Brain microvascular endothelial cell (primary cell): ENCODE measurements at places on chromosomes 6 and 20.

GRCh38 chr6:139858429-139858828, 484.0 kb upstream of the CITED2 start:
- no peak for DNase-seq

DNA sequence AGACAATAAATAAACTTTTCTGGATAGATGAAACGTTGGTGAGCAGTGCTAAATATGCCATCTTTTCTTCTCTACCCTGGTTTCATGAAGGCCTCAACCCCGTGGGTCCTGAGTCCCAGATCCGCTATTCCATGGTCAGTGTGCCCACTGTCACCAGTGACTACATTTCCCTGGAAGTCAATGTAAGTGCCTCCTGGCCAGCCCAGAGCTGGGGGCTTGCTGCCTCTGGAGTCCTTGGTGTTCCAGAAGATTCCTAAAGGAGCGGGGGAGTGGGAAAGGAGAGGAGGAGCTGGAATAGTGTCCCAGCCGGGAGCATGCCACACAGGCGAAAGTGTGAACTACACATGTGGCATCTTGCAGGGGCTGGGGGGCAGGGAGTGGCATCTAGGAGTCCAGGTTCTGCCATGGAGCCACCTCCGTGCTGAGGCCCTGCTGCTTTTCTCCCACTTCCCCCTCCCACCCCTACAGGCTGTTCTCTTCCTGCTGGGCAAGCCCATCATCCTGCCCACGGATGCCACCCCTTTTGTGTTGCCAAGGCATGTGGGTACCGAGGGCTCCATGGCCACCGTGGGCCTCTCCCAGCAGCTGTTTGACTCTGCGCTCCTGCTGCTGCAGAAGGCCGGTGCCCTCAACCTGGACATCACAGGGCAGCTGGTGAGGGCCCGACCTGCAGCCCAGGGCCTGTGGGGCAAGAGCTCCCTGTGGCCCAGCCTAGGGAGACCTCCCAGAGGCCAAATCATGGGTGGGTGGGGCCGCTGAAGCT, 10.8 kb downstream of the BPIFB2 start:
- no peak for DNase-seq

DNA sequence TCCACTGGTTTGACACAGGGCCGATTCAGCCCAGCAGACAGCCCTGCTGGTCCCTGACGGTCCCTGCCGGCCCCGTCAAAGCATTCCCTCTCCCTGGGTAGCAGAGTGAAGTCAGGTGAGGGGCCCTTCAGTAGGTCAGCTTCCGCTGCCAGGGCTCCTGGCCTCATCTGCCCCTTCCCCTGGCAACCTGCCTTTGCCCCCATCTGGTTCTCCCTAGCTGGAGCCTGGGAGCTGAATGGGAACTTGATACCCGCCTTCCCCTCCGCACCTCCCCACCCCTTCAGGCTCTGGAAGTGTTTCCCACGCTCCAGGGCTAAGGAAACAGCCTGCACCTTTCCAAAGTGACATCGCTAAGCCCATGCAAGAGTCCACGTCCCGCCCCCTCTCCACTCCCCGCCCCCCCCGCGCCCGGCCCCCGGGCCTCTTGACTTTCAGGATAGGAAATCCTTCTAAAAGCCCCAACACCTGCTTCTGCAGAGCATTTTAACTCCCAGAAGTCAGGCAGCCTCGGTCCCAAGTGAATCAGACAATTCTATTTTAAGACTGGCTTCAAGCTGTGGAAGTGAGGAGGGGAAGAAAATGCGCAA, 53.3 kb downstream of the ISM1 start:
- no peak for DNase-seq

GRCh38 chr6:7196019-7196402, 88.2 kb downstream of the RREB1 start:
- DNase-seq: no peak

DNA sequence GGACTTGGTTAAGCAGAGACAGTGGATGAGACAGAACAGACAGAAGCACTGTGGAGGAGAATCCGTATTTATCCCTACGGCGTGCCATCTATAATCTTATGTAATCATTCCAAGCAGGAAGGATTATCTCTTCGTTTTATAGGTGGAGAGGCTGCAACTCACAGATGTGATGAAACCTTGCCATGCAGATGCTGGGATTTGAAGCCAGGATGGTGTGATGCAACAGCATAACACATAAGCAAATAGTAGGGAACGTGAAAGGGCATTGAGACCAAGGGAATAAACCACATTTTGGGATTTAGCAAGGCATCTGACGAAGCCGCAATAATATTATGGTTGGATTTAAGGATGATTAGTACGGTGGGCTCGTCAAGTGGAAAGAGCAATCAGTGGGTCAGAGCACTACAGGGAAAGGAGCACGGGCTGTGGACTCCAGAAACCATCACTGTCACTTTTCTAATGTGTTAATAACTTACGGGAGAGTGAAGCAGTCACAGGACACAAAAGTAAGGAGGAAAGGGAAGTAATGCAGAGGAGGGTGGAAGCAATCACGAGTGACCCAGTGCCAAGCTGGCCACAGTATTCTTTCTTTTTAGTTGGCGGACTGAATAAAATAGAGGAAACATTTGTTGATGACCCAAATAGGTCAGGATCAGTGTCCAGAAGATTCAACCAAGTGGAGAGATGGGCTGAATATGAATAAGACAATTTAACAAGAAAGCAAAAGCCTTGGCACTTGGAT, 119.6 kb upstream of the EDN1 start:
- no peak for DNase-seq

GRCh38 chr20:47991875-47992488, 206.7 kb upstream of the SULF2 start:
- DNase-seq: no peak

GRCh38 chr6:25157183-25157582, 122.0 kb upstream of the CARMIL1 start:
- DNase-seq: no peak

- DNase-seq: no peak
Observed at GRCh38 chr20:3796477-3797225, 541 bp downstream of the CDC25B start.

DNA sequence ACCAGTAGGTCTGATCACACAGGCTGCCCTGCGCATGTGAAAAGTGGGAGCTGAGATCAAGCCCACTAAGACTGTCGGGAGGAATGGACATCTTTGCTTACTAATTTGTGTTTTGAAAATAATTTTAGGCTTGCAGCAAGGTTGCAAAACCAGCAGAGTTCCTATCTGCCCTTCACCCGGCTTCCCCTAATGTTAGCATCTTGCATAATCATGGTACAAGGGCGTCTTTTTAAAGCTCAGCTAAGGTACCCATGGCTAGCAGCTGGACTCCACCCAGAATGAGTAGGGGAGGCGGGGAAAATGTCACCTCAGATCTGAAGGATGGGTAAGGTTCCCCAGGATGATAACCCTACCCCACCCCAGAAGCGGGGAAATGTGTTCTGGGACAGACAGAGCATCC, 25.3 kb upstream of the BMP7 start:
- no peak for DNase-seq

DNA sequence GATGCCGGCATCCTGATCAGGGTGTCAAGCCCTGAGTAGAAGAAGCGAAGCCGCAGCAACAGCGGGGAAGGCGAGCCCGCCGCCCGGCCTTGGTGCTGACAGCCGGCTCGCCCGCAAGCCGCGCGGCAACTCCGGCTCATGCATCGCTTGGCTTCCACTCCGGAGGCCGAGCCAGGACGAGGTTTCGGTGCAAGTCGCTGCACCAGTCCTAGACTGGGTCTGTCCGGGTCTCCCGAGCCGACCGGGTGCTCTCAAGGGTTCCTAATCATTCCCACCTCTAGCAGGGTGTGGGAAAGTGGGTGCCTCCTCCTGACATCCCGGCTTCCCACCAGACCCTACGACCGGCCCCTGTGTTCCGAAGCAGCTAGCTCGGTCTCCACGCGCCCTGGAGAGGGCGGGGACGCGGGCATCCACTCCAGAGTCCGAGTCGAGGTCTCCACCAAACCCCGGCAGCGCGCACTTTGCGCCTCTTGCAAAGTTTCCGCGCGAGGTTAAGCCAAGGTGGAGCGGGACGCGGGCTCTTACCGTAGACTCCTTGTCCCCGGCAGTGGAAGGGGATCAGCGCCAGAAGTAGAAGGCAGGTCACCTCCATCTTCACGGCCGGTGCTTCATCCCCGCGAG, 1.4 kb downstream of the MDGA1 start:
- no peak for DNase-seq
